Smooth muscle cell of the coronary artery (primary cell): ENCODE measurements at places on chromosomes 7 and 10. TPM values are rescaled to one million over a fixed set of nuclear protein-coding genes. Genes with fewer than 3 reads are reported as not detected.

DNAH11 gene
- 0.30 and 0.59 TPM in 2 replicates for total RNA-seq

DRGX gene
- not detected in 2 replicates for total RNA-seq

PRF1 gene
- not detected in 2 replicates for total RNA-seq

SPDYE9 gene
- not detected in 2 replicates for total RNA-seq

PRTFDC1 gene
- total RNA-seq = 12.6 and 40.1 TPM in 2 replicates

GSTO2 gene
- total RNA-seq = 0.47 and 1.1 TPM in 2 replicates

AOC1 gene
- not detected in 2 replicates for total RNA-seq

CALHM3 gene
- total RNA-seq = not detected in 2 replicates
